ENCODE measurements at places on chromosomes 2 and 18.

DNA sequence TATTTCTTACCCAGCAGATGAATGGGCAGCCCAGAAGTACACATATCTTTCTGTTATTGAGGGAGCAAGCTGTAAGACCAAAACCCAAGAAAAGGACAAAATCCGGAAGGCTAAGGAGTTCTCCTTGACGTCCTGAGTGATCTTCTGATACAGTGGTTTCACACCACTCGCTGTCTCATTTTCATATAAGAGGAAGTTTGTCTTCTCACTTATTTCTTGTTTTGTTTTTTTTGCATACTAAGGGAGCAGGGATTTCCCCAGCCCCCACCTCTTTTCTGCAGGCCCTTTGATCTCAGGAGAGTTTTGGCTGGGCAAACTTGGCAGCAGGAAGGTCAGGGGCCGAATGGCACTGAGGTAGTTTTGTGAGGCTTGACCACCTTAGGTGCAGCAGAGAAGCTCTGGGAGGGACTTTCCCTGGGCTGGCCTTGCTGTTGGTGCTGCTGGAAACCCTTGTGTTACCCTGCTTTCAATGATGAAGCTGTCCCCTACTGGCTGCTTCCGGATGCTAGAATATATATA, 13.3 kb downstream of the CHRNA1 start:
- DNase-seq, result no peak

DNA sequence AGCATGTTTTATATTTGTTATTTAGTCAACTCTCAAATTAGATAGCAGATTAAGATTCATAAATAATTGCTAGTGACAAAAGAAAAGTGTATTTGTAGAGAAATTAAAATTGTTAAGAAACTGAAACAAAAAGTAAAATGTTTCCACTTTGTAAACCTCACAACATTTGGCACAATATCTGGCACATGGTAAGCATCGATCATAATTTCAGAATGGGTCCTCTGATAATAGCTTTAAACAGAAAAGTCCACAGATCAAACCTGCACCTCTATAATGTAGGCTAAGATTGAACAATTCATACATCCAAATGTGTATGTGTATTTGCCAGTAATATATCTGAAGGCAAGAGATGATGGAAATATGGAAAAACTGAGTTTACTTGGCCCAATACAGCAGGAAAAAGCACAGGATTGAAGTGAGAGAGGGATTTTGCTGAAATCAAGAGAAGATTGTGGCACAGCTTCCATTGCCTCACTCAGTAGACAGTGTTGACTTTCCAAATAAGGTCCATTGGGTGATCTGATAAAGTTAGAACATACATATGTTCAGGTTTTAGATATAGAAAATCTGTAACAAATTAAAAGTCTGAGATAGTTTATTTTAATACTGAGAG, 39.4 kb downstream of the COBLL1 start:
- no peak for DNase-seq

DNA sequence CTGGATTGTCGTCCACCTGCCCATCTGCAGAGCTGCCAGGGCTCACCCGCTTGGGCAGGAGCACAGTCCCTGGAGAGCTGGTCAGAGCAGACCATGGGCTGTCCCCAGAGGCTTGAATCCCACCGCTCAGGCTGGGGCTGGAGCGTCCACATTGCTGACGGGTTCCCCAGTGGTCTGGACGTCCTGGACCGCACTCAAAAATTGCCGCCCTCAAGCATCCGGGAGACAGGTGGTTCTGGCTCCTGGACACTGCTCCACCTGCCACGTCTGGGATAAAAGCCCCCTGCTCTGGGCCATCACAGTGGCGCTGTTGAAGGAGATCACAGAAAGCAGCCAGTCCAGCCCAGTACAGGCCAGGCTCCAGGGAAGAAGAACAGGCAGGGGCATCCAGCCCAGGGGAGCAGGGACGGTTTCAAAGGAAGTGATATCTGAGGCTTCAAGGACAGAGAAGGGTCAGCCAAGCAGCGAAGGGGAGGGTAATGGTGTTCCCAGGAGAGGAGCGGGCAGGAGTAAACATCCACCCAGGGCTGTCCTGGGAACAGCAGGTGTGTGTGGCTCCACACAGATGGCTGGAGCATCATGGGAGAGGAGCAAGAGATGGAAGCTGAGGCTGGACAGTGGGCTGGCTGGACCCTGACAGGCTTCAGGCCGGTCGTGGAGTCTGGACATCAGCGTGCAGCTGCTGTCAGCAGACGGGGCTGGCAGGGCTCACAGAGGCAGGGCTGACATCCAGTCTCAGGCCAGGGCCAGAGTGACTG, 21.9 kb upstream of the ID2 start:
- DNase-seq, result no peak

- no peak for DNase-seq
These were observed 2.4 kb upstream of the KCNF1 start for GRCh38 chr2:10909050-10909995.

DNA sequence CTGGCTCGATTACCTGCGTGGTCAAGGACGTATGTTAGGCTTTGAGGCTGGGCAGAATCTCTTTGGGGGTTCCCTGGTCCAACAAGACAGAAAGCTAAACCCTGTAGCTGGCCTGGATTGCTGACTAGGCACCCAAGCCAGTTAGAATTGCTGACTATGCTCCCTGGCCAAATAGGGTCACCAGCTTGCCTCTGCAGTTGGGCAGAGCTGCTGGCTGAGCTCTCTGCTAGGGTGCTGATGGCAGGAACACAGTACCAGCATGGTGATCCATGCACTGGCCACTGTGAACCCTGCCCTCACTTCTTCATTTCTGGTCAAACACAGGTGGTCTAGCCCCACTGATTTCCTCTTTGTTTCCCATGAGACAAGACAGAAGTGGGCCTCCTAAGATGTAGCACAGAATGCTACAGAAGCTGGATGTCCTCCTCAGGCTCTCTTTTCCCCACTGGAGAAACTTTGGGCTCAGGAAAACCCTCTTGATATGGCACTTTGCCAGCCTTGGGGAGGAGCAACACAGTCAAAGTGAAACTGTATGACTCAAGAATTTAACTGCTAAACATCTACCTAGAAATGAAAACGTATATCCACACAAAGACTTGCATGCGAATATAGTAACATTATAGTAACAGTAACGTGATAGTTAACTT, 20.8 kb downstream of the SP140L start:
- no peak for DNase-seq

GRCh38 chr2:84686783-84687476, 170.6 kb downstream of the DNAH6 start:
- DNase-seq, result no peak

DNA sequence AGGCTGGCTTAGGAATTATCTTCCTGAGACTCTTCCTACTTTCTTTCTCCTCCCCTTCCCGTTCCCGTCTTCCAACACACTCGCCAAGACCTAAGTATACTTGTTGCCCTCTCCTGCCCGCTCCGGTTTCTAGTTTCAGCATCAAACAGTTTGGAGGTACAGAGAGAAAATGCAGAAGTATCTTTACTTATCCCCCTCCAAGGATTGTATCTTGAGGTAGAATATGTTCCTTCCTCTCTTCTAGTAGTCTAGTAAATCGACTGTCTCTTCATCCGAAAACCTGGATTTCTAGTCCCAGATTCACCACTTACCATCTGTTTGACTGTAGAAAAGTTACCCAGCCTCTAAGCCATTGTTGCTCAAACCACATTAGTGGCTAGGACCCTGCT, 755 bp downstream of the EIF4E2 start:
- DNase-seq, result no peak

DNA sequence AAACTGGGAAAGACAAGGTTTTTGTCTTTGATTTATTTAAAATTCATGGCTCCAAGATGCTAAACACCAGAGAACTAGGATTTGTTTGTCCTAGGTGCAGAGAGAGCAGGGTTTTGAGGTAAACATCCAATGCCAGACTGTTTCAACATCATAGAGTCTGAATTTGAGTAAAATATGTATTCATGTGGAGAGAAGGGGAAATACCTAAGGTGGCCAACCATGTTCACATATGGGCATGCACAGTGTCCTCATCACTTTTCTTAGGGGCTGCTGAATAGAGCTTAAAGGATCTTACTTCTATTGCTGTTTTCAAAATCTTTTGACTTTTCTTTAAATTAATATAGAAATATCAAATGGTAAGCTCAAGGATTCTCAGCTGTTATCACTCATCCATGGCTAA, 287.0 kb upstream of the CCDC68 start:
- DNase-seq, result no peak

- no peak for DNase-seq
These were observed 142.4 kb downstream of the ZFP36L2 start for GRCh38 chr2:43083710-43084698.

DNA sequence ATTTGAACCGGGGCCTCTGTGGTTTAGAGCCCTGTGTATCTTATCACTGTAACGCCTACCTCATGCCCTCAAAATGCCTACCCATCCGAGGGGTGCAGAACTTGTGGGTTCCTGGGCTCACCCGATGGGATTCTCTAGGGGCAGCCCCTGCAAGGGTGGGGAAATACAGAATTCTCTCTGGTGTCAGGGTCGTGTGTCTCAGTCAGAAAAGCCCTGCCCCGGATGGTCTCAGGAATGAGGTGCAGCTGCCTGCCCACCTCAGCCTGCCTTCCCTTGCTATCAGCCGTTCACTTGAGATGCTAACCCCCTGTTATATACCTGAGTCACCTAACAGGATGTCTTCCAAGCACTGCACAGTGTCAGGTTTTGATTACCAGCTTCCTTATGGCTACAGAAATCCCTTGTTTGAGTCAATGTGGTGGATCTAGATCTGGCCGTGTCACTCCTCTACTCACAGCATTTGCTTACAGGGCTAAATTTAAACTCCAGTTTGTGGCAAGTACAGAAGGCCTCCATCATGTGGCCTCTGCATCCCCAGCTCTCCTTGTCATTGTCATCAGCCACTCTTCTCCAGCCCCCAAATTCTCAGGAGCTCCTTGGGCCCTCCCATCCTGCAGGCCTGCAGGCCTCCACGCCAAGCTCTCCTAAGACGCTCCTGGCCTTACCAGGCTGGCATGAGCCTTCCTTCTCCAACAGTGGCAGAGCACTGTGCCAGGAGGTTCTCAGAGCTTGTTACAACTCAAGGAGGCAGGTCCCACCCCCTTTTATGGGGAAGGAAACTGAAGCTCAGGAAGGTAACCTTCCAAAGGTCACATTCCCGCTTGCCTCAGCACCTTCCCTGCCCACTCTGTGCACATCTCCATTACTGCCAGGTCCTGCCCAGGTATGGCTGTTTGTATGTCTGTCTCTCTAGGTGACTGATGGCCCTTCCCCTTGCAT, 14.3 kb upstream of the MAP3K2 start:
- DNase-seq, result no peak

GRCh38 chr2:221124532-221125240, 447.4 kb downstream of the EPHA4 start:
- DNase-seq, result no peak

- no peak for DNase-seq
These were observed 254.1 kb downstream of the IKZF2 start for GRCh38 chr2:212897296-212897695.

DNA sequence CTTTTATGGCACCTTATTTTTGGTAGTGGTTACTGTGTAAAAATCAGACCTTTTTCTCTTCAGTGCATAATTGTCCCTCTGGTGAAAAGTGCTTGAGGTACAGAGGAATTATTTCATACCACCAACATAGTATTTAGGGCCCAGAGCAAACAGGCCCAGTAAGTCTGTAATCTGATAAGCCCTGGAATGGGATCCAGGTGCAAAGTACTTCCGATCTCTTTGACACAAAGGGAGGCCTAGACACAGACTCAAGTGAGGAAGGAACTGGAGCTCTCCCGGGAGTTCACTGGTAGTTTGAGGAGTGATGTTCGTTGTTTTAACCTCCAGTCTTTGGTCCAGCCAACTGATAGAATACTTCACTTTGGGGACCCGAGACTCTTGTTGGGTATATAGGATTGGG, 57.4 kb downstream of the RAB31 start:
- no peak for DNase-seq

- DNase-seq, result no peak
These were observed 818.4 kb upstream of the FSHR start for GRCh38 chr2:49972699-49973098.

GRCh38 chr2:217642944-217643343, 359.9 kb downstream of the TNS1 start:
- no peak for DNase-seq

- DNase-seq, result no peak
These were observed 701.5 kb downstream of the BCL11A start for GRCh38 chr2:59851836-59852475.

DNA sequence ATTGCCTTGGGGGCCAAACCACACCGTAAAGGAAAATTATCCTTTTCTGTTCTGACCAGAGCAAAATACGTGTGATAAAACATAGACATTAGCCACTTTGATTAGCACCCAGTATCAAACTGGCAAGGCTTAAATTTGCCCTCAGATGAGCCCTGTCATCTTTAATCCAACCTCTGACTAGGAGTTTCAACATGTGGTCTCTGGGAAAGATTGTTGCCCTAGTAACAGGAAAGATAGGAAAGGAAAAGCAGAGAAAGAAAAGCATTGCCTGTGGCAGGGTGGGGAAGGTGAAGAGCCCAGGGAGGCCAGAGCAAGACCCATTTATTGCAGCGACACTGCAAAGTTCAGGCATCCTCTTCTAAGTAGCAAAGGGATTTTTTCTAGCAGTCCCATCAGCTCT, 181.5 kb upstream of the SCN7A start:
- DNase-seq, result no peak

GRCh38 chr18:2112435-2113045, 458.8 kb downstream of the METTL4 start:
- DNase-seq, result no peak

DNA sequence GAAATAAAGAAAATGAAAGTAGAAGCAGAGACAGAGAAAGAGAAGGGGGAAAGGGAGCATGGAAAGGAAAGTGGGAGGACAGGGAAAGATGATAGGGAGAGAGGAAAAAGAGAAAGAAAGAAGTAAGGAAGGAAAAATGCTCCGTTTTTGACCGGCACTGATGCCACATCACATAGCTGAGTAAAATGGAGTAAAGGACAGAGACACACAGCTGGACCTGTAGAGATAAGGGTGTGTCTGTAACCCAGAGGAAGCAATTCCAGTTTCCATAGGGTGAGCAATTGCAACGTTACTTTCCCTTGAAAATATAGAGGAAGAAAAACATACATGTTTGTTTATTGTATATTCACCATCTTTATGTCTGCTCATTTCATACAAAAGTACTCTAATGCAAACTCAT, 1866.9 kb upstream of the PIK3C3 start:
- DNase-seq, result no peak

DNA sequence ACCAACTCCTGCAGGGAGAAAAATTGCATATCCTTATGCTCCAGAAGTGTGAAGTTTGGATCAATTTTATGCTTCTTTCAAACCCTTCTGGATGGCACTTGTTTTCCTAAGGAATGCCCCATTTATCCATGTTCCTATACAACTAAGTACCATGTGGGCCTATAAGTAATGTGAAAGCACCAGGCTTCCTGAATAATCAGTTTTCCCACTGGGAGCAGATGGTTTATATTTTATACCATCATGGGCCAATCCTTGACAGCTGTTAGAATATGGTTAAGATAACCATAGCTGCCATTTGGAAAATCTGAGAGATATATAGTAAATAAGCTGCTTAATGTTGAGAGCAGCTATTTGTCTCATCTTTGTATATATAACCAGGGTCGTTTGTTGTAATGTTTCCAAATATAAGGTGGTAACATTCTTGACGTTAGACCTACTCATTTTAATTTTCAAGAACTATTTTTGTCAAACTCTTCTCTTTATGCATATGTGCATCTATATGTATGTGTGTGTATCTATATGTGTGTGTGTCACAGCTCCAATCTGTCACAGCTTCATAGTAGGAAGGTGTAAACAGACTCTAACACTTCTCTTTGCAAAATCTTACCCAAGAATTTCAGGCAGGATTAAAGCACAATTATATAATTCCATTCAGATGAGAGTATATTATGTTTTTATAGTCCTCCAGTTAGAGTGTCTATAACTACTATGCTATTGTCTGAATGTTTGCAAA, 458.7 kb upstream of the GCFC2 start:
- DNase-seq, result no peak

All from activated CD4-positive, alpha-beta T cell treated with anti-CD3 and anti-CD28 coated beads for 1 hour (primary cell).